ENCODE measurements at places on chromosomes 12 and 14. TPM values are rescaled to one million over a fixed set of nuclear protein-coding genes. Genes with fewer than 3 reads are reported as not detected.

The OVCH1 gene
- total RNA-seq, result 0.32 TPM

The SLC6A12 gene
- not detected for total RNA-seq

The LRRC10 gene
- not detected for total RNA-seq

The FAM90A1 gene
- total RNA-seq, result not detected

The OR4E2 gene
- not detected for total RNA-seq

The MAPK1IP1L gene
- 53.8 TPM for total RNA-seq

The FOXG1 gene
- total RNA-seq, result not detected

The RASSF8 gene
- total RNA-seq, result 29.1 TPM

The EML5 gene
- not detected for total RNA-seq

The GPRC5D gene
- total RNA-seq, result not detected

The PTHLH gene
- not detected for total RNA-seq

The RTL1 gene
- not detected for total RNA-seq

The MYO1A gene
- not detected for total RNA-seq

The TAS2R14 gene
- total RNA-seq, result 0.54 TPM

The TULP3 gene
- total RNA-seq, result 20.9 TPM

The BICDL1 gene
- not detected for total RNA-seq

The TAS2R9 gene
- not detected for total RNA-seq

The IKZF4 gene
- 1.1 TPM for total RNA-seq

The MUCL1 gene
- not detected for total RNA-seq

The KCNMB4 gene
- total RNA-seq, result 9.2 TPM

The ZNF705A gene
- not detected for total RNA-seq

The PLD4 gene
- not detected for total RNA-seq

The PLEK2 gene
- 3.9 TPM for total RNA-seq
